ENCODE measurements at places on chromosomes 11 and 22. TPM values are rescaled to one million over a fixed set of nuclear protein-coding genes. Genes with fewer than 3 reads are reported as not detected.

The GDPD4 gene
- total RNA-seq: not detected

GRCh38 chr11:126322996-126323395, 19.1 kb downstream of the DCPS start:
- DNase-seq: no peak

DNA sequence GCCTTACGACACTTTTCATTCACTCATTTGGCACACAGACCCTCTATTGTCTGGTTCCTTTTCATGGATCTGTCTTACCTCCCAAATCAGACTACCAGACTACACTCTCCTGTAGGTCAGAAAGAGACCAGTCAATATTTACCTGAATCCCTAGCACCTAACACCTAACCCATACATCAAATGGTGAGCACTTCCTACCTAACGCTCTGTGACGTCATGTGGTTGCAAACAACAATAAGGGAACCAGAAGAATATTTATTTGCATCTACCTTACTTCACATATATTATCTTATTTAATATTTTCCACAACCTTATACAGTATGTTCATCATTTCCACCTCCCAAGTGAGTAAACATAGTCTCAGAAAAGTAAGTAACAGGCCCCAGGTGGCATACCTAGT, 323.4 kb downstream of the SOX6 start:
- no peak for DNase-seq

GRCh38 chr11:115941481-115941993, 437.3 kb upstream of the CADM1 start:
- DNase-seq: no peak

- DNase-seq: no peak
Observed at GRCh38 chr11:71384561-71384960, 63.6 kb downstream of the DHCR7 start.

- no peak for DNase-seq
Observed at GRCh38 chr11:128294001-128294670, 293.2 kb downstream of the ETS1 start.

GRCh38 chr11:64356498-64357411, 2.2 kb upstream of the RPS6KA4 start:
- peak; percentile 97 for DNase-seq

DNA sequence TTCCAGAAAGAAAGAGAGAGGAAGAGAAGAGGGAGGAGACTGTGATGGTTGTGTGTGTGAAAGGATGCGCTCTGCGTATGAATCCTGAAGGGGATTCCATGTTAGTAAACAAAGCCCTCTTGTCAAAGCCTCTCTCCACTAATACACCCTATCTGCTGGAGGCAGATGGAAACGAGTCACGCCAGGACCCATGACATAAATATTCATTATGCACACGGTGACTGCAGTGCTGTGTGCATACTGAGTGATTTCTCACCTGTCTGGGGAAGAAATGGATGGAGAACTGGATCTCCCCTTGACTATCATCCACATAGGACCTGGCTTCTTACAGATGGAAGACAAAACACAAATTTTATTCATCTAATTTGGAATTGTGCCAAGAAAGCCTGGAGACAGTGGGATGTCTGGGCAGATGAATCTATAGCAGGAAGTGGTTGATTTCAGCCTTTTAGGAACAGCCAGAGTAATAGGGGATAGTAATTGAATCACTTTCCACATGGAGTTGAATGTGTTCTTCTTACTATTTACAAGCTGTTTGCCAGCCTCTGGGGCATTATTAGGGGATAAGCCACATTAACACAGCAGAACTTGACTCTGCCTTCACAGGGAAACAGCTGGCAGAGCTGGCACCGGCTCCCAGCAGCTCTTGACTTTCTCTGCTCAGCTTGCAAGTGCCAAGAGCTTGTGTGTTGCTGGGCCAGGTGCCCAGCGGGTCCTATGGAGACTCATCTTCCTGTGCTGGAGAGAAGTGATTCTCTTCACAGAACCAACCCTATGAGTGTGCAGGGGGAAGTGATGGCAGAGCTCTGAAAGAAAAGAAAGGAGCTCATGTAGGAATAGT, 9.0 kb downstream of the MTNR1B start:
- DNase-seq: no peak

Data from endodermal cell (in vitro differentiated cells).